ENCODE measurements at places on chromosomes 2 and 18.
A peak's percentile ranks its signal among the peaks of the same experiment; 100 is the strongest.

DNA sequence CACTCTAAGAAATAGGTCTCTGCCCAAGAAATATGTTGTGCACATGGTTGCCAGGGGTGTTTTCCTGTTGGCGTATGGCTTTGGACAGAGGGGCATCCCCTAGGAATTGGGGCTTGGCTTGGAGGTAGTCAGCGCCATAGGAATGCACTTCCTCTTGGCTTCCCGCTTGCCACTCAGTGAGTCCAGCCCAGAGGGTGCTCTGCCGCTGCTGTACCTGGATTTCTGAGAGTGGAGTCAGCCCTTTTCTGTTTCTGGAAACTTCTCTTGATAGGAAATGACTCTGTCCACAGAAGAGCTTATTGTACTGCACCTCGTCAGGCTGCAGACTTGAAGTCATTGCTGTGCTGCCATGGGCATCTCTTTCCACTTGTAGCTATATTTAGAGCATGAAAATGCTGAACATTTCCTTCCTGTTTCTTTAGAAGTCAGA is 116.7 kb upstream of the MGAT5 start:
- peak; percentile 63 for DNase-seq

GRCh38 chr2:72096181-72096580 is 51.5 kb downstream of the CYP26B1 start:
- no peak for DNase-seq

- DNase-seq, result no peak
Measured at GRCh38 chr2:172806493-172806892, 70.8 kb downstream of the RAPGEF4 start.

DNA sequence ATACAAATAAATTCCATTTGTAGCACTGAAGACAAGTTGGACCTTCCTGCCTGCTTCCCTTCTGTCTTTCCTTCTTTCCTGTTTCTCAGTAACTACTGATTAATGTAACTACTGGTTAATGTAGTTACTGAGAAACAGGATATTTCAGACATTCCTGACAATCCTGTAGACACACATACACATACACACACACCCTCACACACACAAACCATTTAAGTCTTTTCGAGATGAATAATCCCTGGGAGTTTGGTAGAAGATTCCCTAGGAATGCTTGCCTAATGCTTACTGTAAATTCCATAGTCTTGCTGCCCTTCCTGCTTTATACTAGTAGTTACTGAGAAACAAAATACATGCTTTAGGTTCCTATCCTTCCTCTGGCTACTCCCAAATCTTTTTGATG is 83.9 kb downstream of the PIK3C3 start:
- peak; percentile 67 for DNase-seq

GRCh38 chr2:201260302-201260800 is at the start of gene CASP8:
Gene CASP8 (plus strand): TSS chr2:201260536. CDS start chr2:201266487, 5,951 bp downstream.
- DNase-seq, result no peak

DNA sequence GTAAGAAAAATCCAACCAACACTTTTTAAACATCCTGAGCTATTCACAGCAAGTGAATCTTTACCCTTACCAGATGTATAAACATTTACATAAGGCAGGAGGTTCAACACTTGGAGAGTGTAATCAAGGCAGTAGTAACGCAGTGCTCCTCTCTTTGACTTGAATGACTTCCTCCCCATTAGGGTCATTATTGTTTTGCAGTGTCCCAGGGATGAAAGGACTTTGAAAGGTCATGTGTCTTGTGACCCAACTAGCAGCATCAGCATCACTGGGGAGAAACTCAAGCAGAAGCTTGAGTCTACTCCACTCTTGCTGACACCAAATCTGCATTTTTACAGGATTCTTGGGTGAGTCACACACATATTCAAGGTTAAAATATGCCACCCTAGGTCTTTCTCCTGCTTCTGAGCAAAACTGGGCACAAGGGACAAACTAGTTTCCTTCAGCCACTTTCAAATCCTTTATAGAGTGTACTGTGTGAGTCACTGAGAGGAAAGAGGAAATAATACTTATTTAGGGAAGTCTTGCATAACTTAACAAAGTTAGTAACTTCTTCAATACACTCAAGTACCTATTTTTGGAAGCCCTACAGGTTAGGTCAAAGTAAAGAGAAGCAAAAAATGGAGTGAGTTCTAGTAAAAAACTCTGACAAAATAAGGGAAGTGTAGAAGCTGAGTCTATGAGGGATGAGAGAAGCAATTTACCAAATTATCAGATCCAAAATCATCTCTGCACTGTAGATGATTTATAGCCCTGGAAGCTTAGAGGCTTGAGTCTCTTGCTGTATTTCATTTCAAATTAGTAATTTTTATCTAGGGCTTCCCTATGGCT is 51.0 kb upstream of the EML4 start:
- DNase-seq, result no peak

GRCh38 chr2:196131949-196132925 is 39.1 kb downstream of the STK17B start:
- no peak for DNase-seq
